ENCODE measurements at places on chromosomes 3 and 15. TPM values are rescaled to one million over a fixed set of nuclear protein-coding genes. Genes with fewer than 3 reads are reported as not detected.

The PFKFB4 gene
- total RNA-seq, result 63.7 TPM

The RAB43 gene
- 32.1 TPM for total RNA-seq

The RAB27A gene
- 129 TPM for total RNA-seq

DNA sequence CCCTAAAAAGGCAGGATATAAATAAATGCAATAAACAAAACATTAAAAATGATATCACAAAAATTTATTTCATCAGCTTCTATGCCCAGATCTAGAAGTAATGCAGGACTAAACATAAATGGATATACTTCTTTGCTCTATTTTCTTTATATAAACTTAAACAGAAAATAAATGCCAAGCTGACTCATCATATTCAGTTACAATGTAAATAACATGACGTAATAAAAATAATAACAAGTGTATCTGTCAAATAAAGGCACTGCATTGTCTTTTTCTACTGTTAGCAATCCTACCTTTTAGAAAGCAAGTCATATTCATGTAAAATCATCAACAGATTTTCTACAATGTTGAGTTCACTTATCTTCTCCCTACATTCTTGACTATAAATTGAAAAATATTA is 61.6 kb downstream of the NEK10 start:
- H3K4me3 ChIP-seq, result no peak overlapping the region
- H3K27me3 ChIP-seq, result peaks cover 2% of the 10 kb centered on the region
- no peak for DNase-seq
- no peak overlapping the region for H3K27ac ChIP-seq

DNA sequence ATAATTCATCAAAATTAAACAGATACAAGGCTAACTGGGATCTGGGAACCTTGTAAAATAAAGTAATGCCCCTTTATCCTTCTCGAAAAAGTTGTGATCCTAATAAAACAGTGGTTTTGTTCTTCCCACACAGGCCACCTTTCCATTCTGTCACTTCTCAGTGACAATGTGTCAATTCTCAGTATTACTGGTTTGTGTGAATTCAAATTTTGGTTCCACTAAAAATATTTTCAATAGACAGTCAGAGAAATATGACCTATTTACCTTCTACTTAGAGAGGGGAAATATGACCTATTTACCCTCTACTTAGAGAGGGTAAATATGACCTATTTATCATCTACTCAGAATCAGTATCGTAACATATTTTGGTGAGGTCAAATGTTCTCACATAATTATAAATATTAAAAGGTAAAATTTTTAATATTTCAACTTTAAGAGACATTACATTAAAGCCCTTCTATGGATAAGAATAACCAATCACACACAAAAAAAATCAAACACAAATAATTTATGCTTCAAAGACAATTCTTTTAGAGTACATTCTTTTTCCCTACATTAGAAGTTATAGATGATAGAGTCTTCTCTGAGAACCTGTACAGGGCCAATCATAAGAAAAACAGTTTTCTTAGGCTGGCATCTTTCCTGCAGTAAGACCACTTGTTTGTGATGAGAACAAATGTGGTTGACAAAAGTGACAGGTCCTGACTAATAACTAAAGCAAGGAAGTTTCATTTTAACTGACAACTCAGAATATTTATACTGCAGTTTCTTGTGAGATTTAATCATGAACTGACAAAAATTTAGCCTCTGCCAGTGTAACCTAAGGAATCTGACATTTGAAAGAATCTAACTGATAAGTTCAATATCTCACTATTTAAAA is 323.3 kb downstream of the DIPK2A start:
- no peaks in the 10 kb centered on the region for H3K27me3 ChIP-seq
- DNase-seq, result peak; percentile 9
- H3K4me1 ChIP-seq, result peaks cover 4% of the 10 kb centered on the region
- H3K4me3 ChIP-seq, result no peak overlapping the region

GRCh38 chr3:126338790-126339288 is 18.4 kb downstream of the KLF15 start:
- H3K4me3 ChIP-seq, result no peak overlapping the region
- peaks cover 4% of the 10 kb centered on the region for H3K27me3 ChIP-seq
- no peaks in the 10 kb centered on the region for H3K4me1 ChIP-seq
- no peak overlapping the region for H3K27ac ChIP-seq

GRCh38 chr3:43779850-43780249 is 89.1 kb downstream of the ABHD5 start:
- no peaks in the 10 kb centered on the region for H3K36me3 ChIP-seq
- no peaks in the 10 kb centered on the region for H3K27me3 ChIP-seq
- no peak overlapping the region for H3K27ac ChIP-seq
- no peak overlapping the region for H3K4me3 ChIP-seq

DNA sequence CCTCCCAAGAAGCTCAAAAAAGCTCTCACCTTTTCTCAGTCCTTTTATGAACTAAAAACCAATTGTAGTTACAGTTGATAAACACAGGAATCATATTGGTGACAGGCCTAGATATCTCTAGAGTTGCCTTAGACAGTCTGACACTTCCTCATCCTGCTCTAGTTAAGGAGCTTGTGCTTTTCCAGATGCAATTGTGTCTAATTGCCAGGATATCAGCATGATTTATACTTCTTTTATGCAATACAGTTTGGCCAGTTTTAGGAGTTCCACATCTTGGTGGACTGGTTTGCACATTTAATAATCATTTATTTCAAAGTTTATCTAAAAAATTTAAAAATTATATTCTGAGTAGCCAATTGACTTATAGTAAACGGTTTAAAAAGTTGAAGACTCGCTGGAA is 95.7 kb downstream of the DUT start:
- no peaks in the 10 kb centered on the region for H3K4me1 ChIP-seq
- H3K4me3 ChIP-seq, result no peak overlapping the region
- no peak overlapping the region for H3K27ac ChIP-seq
- no peak for DNase-seq
